ENCODE measurements at places on chromosomes 7 and 10.

GRCh38 chr7:152876749-152877148 lies 117.2 kb downstream of the ACTR3B start:
- DNase-seq = no peak

- no peak for DNase-seq
Measured at GRCh38 chr7:40899636-40900507, 765.1 kb downstream of the SUGCT start.

GRCh38 chr7:13801669-13802068 lies 187.8 kb downstream of the ETV1 start:
- no peak for DNase-seq

DNA sequence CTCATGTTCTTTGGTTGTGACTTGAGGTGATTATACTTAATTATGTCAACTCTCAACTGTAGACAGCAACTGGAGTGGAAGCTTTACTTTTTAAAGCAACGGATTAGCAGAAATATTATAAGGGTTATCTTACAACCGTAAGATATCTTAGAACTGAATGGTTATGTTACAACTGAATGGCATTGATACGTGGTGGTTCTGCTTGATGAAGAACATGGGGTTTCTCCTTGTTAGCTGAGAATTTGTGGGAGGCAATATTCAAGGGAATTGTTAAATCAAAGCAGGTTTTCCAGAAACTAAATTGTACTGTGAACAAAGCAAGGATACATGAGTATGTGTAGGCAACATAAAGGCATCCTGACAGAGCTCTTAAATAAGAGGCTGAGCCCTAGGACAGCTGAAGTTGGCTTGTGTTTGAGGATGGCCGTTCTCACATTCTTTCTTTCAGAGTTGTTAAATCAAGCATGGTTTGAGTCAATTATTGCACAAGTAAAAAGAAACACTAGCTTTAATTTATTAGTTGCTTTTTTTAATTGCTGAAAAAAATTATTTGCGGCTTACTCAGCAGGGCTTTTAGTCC lies 350.0 kb downstream of the PLXDC2 start:
- no peak for DNase-seq

DNA sequence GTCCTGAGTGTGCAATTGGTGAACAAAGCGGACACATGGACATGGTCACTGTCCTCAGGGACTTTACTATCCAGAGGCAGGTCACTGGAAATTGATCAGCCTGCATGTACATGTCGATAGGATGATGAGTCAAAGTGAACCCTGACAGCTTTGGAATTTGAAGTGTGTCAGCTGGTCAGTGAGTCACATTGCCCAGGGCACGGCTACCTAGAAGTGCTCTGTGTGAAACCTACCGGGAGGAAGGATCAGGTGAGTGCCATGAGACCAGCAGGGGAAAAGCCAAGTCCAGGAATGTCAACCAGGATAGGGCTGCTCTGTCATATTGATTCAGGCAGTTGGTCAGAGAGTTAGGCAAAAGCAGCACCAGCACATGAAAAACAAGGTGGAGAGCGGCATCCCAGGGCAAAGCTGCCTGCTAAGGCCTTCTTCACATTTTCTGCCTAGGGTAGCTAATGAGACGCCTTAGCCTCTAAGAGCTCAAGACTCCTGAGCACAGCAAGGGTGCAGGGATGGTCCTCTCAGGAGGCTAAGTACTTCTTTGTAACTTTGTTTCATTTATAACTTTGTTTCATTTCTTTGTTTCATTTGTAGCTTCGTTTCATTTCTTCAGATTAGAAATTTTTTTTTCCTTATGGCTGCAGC lies 19.4 kb upstream of the PDCD4 start:
- peak; percentile 33 for DNase-seq

- no peak for DNase-seq
Measured at GRCh38 chr7:129265328-129265727, 40.5 kb downstream of the AHCYL2 start.

DNA sequence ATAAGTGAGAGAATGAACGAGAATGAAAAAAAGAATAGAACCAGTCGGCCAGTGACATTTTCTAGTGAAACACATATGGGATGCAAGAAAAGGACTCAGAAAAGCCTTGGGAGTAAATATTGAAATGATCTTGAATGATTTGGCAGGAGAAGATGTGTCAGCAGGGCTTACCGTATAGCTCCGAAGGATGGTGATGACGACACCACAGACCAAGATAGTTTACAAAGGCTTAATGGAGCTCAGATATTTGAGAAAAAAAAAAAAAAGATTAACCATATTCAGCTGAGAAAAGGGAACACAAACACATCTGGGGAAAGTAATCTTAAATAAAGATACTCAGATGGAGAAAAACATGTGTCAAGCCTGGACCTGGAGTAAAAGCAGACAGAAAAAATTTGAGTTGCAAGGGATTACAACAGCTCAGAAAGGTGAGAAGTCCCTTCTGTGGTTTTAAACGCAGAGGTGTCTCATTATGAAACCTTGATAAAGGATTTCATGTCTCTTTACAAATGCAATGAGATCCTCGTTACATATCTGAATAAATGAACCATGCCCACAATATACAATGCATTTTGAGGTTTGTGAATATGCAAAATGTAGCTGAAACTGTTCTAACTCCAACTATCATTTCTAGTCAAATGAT lies 36.0 kb downstream of the DNAJB9 start:
- no peak for DNase-seq

Measured in stimulated activated CD4-positive, alpha-beta T cell treated with anti-CD3 and anti-CD28 coated beads, Interleukin-4, amount 100 ng/mL, for 24 hours (primary cell).